8988T (cell line): ENCODE measurements at places on chromosomes 7 and 10.

DNA sequence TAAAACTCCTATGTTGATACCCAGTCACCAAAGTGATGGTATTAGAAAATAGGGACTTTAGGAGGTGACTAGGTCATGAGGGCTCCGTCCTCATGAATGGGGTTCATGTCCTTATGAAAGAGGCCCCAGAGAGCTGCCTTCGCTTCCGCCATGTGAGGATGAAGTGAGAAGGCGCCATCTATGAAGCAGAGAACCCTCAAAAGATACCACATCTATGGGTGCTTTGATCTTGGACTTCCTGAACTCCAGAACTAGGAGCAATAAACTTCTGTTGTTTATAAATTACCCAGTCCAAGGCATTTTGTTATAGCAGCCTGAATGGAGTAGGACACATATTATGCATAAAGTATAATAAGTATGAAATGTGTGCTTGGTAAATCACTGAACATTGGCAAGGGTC, 8.1 kb upstream of the PDSS1 start:
- DNase-seq: no peak

- DNase-seq: no peak
These were observed 25.0 kb upstream of the CDH23 start for GRCh38 chr10:71371750-71372166.

- DNase-seq: no peak
These were observed 76.0 kb upstream of the CAV2 start for GRCh38 chr7:116423499-116423898.

GRCh38 chr10:91632671-91633550, at the start of gene PPP1R3C:
TSS of gene PPP1R3C (minus strand) at chr10:91633071. CDS start at chr10:91632969, 102 bp downstream.
- peak; percentile 70 for DNase-seq

GRCh38 chr7:123665896-123666295, 10.2 kb downstream of the LMOD2 start:
- no peak for DNase-seq

DNA sequence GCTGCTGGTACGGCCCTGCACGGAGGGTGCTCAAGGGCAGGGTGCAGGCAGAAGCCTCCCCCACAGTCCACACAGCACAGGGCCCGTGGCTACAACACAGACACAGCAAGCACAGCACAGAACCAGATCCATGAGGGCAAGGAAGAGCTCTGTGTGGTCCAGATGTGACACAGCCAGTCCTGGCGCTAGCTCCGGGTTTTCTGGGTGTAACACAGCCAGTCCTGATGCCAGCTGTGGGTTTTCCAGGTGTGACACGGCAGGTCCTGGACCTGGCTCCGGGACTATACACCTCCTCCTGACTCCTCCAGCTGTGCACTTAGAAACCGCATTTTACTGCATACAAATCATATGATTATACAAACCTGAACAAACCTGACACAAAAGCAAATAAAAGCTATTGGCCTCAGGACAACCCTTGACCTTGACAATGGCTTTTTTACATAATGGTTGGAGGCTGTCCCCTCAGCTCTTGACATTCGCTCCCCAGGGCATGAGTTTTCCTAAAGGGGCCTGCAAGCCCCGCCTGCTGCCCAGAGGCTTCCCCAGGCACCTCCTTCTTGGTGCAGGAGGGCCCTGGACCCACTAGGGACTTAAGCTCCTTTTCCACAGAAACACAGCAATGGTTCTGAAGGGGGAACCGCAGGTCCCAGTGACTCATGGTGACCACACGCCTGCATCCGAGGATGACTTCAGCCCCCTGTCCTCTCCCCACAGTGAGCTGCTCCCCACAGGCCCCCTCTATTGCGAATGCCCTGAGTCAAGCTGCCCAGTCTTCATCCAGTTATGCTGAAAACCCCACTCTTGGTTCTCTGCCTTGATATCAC, 209.6 kb downstream of the PTPRN2 start:
- DNase-seq: no peak

DNA sequence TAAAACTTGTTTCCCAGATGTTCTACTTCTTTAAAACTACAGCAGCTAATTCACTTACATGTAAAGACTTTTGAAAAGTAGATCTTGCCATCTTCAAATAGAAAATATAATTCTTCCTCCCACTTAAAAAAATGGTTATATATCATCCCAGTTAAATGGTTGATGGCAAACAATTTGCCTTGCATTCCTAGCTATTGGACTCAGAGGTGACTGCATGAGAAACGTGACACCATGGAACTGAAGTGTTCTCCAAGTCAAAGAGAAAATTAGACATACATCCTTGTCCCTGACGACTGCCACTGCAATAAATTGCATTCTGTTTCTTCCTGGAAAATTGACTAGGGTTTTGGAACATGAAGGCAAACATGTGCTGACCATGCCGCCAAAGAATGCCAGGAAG, 95.0 kb upstream of the POM121L12 start:
- no peak for DNase-seq

DNA sequence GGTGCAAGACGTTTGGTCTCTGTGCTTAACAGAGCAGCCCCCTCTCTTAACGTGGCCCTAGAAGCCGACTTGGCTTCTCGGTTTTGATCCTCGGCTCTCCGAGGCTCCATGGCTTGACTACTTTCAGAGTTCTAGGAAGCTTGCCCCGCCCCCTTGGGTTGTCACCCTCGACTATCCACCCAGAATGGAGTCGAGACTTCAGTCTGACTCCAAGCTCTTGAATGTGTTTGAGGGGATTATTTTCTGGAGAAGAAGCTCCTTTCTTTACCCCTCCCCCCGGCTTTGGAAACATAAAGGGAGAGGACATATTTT, 448 bp downstream of the SEC24C start:
- DNase-seq: peak; percentile 47

- DNase-seq: no peak
These were observed 139.6 kb downstream of the CDH23 start for GRCh38 chr10:71536332-71536731.

- no peak for DNase-seq
These were observed 138.6 kb upstream of the CCDC6 start for GRCh38 chr10:60044971-60045370.

- no peak for DNase-seq
These were observed 67.5 kb upstream of the LRRC18 start for GRCh38 chr10:49007129-49007528.

GRCh38 chr10:132595854-132596253, 58.3 kb downstream of the INPP5A start:
- no peak for DNase-seq

- no peak for DNase-seq
These were observed 87.8 kb upstream of the DUSP5 start for GRCh38 chr10:110409926-110410325.

DNA sequence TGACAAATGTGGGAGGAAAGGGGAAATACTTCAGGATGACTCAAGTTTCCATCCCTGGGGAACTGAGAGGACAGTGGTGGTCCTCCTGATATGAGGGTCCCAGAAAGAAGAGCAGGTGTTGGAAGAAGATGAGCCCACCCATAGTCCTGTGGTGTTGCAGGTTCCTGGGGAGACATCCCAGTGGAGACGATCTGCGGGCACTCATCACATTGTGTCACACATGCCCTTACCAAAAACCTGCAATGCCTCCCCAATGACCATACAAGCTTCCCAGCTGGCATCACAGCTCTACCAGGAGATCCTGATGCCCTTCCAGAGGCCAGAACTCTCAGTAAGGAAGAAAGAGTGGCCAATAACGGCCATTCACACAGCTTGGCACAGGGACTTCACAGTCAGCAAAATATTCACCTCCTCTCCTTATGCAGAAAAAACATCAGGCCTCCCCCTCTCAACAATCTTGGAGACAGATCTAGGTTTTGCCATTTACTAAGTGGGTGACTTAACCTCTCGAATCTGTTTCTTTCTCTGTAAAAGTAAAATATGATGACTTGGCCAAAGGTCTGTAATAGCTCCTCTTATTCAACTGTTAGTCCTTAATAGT, 9.0 kb downstream of the PUS7 start:
- no peak for DNase-seq

DNA sequence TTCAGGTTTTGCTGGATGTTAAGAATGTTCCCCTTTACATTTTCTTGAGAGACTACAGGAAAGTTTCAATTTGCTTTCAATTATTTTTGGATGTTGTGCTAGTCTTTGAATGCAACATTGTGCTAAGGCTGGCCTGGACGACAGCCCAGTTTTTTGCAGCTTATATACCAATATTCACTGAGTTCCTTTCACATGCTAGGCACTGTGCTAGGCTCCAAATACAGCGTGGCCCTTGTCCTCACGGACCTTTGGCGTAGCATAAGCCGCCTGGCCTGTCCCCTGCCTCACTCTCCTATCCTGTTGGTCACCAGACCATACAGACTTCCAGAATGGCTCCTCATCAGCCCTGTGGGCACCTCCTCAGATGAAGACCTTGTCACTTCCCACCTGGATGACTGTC, 19.5 kb upstream of the HSPA12A start:
- no peak for DNase-seq

DNA sequence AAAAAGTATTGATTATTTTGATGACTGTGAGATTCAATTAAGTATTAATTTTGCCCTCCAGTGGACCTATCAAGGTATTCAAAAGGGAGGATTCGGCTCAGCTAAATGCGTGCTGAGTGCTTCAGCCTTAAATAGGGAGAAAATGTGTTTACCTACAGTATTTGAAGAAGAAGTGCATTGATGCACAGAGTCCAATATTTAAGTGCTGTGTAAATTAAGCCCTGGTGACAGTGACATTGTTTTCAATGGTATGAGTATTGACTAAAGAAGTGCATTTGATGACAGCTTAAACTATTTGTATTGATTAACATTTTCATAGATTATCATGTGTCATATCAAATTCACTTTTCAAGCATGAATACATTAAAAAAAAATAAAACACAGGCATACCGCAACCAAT, 106.6 kb downstream of the POU6F2 start:
- DNase-seq: no peak

DNA sequence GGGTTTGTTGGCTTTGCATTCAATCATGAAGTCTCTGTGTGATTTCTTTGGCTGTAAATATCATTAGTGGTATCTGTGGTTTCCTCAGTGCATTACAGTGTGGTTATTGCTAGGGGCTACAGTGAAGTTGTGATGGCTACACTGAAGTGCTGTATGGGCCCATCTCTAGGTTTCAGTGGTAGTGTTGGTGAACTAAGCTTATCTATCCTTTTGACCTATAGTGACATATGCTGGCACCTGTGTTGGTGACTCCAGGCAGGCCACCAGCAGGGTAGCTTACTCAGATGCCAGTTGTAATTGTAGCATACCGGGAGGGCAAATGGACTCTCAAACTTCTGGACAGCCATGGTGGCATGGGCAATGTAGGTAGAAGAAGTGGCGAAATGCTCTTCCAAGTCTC, 219.0 kb downstream of the ANKRD30A start:
- DNase-seq: no peak

DNA sequence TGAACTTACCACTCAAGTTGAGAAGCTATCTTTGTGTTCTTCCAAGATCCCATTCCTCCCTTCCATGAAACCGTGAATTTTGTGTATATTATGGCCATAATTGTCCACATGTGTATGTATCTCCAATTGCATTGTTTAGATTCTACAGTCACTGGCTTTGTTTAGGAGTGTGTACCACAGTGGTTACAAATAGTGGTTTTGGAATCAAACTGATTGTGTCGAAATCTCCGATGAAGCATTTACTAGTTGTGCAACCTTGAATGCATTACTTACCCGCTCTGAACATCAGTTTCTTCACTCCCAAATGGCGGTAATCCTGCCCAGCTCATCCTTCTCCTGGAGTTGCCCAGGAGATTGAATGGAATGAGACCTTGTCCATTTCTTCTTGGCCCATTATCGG, 145.0 kb upstream of the ZNF32 start:
- DNase-seq: no peak

GRCh38 chr7:149586646-149587645, 89.3 kb upstream of the ZNF746 start:
- no peak for DNase-seq

GRCh38 chr7:127152423-127152822, 100.3 kb downstream of the GRM8 start:
- DNase-seq: no peak

GRCh38 chr7:26078437-26079336, 73.3 kb upstream of the NFE2L3 start:
- DNase-seq: no peak

DNA sequence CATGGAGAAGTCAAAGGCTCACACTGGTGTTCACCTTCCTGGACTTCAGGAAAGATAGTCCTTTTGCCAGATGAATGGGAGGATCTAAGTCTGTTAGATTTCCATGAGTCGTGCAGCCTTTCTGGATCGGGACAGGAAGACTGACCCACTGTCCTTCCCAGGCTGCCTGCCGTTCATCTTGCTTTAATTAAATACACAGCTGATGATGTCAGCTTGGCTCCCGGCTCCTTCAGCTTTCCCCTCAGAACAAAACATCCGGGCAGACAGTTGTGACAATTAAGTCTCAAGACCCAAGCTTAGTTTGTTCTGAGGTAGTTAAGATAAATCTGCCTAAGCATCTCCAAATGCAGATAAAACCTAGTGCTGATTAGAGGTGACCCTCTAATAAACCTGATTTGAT, 58.6 kb downstream of the AUTS2 start:
- DNase-seq: no peak

- no peak for DNase-seq
These were observed 239.1 kb upstream of the PHF14 start for GRCh38 chr7:10734595-10734994.

DNA sequence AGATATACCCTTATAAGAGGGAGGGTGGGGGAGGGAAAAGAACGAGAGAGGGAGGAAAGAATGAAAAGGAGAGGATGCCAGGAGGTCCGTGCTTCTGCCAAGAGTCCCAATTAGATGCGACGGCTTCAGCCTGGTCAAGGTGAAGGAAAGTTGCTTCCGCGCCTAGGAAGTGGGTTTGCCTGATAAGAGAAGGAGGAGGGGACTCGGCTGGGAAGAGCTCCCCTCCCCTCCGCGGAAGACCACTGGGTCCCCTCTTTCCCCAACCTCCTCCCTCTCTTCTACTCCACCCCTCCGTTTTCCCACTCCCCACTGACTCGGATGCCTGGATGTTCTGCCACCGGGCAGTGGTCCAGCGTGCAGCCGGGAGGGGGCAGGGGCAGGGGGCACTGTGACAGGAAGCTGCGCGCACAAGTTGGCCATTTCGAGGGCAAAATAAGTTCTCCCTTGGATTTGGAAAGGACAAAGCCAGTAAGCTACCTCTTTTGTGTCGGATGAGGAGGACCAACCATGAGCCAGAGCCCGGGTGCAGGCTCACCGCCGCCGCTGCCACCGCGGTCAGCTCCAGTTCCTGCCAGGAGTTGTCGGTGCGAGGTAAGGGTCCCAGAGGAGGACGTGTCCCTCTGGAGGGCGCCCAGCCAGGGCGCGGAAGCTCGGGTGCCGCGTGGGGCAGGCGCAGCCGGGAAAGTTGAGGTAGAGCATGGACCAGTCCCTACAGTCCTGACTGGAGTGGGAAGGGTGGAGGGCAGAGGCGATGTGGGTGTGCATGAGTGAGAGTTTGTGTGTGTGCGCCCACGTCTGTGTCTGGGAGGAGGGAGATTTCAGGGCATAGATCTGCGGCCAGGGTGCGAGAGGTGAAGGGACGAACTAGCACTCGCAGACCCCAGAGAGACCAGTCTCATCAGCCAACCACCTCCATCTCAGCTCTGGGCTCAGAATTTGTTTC, 844 bp downstream of the GRM3 start:
- no peak for DNase-seq

GRCh38 chr10:131668903-131669302, 231.9 kb upstream of the PPP2R2D start:
- no peak for DNase-seq

- DNase-seq: peak; percentile 10
These were observed 307.4 kb upstream of the AOAH start for GRCh38 chr7:37031571-37032257.

- no peak for DNase-seq
These were observed 87.1 kb downstream of the TRIL start for GRCh38 chr7:28871077-28871476.

- no peak for DNase-seq
These were observed 51.0 kb downstream of the TCF7L2 start for GRCh38 chr10:113000876-113001598.

- DNase-seq: no peak
These were observed 141.6 kb downstream of the TSPAN12 start for GRCh38 chr7:120716307-120716706.
